ENCODE measurements at places on chromosomes 6 and 20. TPM values are rescaled to one million over a fixed set of nuclear protein-coding genes. Genes with fewer than 3 reads are reported as not detected.
A peak's percentile ranks its signal among the peaks of the same experiment; 100 is the strongest.

DNA sequence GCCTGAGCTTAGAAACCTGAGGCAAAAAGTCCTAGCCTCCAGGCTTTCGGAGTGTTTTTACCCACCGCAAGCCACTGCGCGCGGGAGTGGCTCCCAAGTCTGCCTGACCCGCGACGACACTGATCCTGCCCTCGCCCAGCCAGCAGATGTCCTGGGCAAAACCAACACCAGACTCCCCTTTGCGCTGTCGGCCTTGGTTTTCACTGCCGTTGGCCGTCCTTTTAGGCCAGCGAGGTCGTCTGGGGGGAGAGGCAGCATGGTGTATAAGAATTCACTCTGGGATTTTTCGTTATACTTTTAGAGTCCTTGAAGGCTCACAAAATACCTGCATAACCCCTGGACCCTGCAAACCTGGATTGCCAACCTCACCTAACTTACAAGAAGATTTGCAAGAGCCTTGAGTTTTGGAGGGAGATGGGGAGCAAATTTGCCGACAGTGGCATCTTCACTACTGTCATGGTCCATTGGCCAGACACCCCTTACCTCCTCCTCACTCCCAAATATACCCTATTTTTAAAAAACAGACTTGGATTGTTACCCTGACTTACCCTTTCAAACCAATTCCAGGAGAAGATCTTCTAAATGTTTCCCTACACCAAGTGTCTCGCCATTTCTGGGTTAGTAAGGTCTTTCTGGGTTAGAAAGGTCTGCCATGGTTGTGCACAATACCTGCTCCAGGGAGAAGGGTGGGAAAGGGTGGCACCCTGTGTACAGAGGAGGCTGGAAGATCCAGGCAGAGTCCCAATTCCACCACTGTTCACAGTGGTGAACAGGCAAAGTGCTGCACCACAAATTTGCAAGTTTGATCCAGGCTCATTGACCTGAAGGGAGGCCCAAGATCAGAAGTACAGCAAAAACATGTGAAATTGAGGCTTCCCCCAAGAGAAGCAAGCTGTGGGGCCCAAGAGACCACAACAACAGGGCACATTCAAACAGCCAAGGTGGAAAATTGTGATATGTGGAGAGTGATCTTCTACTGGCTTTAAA is 4.4 kb downstream of the FOXA2 start:
- no peaks in the 10 kb centered on the region for H3K36me3 ChIP-seq
- DNase-seq = no peak
- H3K27ac ChIP-seq = no peak overlapping the region
- H3K27me3 ChIP-seq = peaks cover 24% of the 10 kb centered on the region
- no peak overlapping the region for H3K4me3 ChIP-seq

DNA sequence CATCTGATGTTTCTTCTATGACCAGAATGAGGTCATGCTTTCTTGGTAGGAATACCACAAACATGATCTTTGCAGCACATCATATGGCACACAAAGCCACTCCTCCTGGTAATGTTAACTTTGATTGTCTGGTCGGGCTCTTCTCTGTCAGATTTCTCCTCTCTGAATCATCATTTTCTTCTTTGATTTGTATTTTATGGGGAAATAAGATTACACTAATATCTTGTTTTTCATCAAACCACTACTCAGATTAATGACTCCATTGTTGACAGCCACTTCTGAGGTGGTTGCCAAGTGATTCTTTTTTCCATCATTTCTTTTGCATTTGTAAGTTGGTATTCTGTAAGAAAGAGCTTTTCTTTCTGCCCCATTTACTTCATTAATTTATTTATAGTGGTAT is 29.5 kb downstream of the TRMT11 start:
- H3K4me3 ChIP-seq = no peak overlapping the region
- peaks cover 34% of the 10 kb centered on the region for H3K36me3 ChIP-seq
- no peak for DNase-seq
- no peaks in the 10 kb centered on the region for H3K27me3 ChIP-seq
- no peak overlapping the region for H3K27ac ChIP-seq

- DNase-seq = peak; percentile 50
- peak overlapping the region; percentile 70 for H3K27ac ChIP-seq
- no peaks in the 10 kb centered on the region for H3K36me3 ChIP-seq
- H3K4me1 ChIP-seq = peaks cover 28% of the 10 kb centered on the region
- H3K4me3 ChIP-seq = no peak overlapping the region
- no peaks in the 10 kb centered on the region for H3K27me3 ChIP-seq
These were observed 74.1 kb upstream of the NAA20 start for GRCh38 chr20:19943061-19943521.

DNA sequence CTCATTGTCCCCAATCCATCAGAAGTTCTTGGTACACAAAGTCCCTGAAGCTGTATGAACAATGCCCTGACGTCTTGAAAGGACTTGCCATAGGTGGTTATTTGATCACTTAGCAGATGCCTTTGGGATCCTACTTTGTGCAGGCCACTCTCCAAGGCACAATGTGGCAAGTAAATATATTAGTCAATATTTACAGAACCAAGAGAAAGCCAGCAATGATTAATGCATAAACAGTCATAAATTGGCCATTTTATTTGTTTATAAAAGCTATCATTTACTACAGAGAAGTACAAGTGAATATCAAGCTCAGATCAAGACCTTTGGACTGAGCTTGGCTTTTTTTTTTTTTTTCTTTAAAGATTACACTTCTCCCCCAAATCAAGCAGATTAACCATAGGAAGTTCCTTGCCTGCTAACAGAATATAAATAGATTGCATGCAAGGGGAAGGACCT is 161.8 kb downstream of the MTHFD1L start:
- peaks cover 27% of the 10 kb centered on the region for H3K4me1 ChIP-seq
- no peak overlapping the region for H3K4me3 ChIP-seq
- H3K27me3 ChIP-seq = no peaks in the 10 kb centered on the region
- H3K27ac ChIP-seq = no peak overlapping the region

DNA sequence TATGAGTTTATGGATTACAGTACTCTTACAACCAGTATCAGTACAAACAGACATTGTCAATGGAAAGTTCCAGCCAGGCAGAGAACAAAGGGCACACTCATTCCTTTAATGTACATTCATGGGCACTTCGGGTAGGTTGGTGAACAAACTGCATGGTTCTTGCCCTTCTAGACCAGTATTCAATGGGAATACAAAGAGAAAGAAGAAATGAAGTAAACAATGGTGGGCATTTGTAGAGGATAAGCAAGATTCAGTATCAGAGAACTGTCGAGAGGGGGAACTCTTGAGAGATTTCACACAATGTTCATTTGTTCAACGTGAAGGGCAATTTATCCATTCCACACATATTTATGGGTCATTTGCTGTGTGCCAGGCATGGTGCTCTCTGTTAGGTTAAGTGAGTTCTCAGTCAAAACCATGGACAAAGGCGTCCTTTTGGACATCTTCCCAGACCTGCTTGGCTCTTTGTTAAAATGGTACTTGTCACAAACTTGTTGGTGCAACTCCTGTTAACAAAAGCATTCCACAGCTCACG is 714.8 kb downstream of the DHX35 start:
- no peaks in the 10 kb centered on the region for H3K4me1 ChIP-seq
- DNase-seq = peak; percentile 6
- H3K4me3 ChIP-seq = no peak overlapping the region
- H3K36me3 ChIP-seq = no peaks in the 10 kb centered on the region

DNA sequence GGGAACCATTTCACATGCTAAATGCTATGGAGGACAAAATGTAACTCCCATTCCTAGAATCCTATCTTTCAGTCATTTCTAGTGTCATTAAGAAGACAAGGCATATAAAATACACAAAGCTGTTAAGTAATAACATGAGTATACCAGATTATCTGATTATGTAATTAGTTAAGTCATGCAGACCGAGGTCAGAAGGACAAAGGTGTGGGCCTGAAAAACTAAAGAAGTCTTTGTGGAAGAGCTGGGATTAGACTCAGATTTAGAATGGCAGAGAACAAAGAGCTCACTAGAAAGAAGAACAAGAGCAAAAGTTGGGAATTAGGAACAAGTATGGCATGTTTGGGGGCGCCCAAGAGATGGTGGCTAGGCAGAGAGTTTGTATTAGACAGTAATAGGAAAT is 37.0 kb downstream of the EFHC1 start:
- H3K36me3 ChIP-seq = no peaks in the 10 kb centered on the region
- no peaks in the 10 kb centered on the region for H3K4me1 ChIP-seq
- H3K27ac ChIP-seq = no peak overlapping the region
- DNase-seq = no peak

DNA sequence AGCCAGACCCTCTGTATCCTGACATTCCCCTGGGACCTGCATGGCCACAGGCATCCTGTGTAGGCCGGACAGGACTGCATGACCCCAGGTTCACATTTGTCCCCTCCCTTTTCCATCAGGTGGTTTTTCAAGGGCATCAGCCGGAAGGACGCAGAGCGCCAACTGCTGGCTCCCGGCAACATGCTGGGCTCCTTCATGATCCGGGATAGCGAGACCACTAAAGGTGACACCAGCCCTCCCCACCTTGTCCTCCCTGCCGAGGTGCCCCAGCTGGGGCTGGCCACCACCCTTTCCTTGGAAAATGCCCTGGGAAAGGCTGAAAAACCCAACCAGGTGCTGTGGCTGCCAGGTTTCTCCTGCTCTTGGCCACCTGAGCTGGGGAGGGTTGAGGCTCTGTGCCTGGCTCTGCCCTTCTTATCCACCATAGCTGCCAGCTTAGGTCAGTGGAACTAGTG is 27.6 kb downstream of the HCK start:
- no peak overlapping the region for H3K4me3 ChIP-seq
- DNase-seq = no peak
- H3K36me3 ChIP-seq = no peaks in the 10 kb centered on the region
- H3K27ac ChIP-seq = no peak overlapping the region
- no peaks in the 10 kb centered on the region for H3K27me3 ChIP-seq
- no peaks in the 10 kb centered on the region for H3K4me1 ChIP-seq

GRCh38 chr6:26075063-26075717 is 12.0 kb upstream of the HFE start:
- H3K27ac ChIP-seq = no peak overlapping the region
- DNase-seq = no peak
- H3K4me3 ChIP-seq = no peak overlapping the region
- no peaks in the 10 kb centered on the region for H3K4me1 ChIP-seq
- H3K27me3 ChIP-seq = no peaks in the 10 kb centered on the region
- no peaks in the 10 kb centered on the region for H3K36me3 ChIP-seq

- no peaks in the 10 kb centered on the region for H3K36me3 ChIP-seq
- no peak for DNase-seq
- no peaks in the 10 kb centered on the region for H3K27me3 ChIP-seq
- H3K27ac ChIP-seq = no peak overlapping the region
These were observed 94.8 kb downstream of the BTBD3 start for GRCh38 chr20:12012241-12013222.

- H3K27ac ChIP-seq = no peak overlapping the region
- no peaks in the 10 kb centered on the region for H3K4me1 ChIP-seq
- H3K36me3 ChIP-seq = no peaks in the 10 kb centered on the region
- H3K4me3 ChIP-seq = no peak overlapping the region
- H3K27me3 ChIP-seq = no peaks in the 10 kb centered on the region
These were observed 73.2 kb upstream of the BHLHE23 start for GRCh38 chr20:63079971-63080370.

DNA sequence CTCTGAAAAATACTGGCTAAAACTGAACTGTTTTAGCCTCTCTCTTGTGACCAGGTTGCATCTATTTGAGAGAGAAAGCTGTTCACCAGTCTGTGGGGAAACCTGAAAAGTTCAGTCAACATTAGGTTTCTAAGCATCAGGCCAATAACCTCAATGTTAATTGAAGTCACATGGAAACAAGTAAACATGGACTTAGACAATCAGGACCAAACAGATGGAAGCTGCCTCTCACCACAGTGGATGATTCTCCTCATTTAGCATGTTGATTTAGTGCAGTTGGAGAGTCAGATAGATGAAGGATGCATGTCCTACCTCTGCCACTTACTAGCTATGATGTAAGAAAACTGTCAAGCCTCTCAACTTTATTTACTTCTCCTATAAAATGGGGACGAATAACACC is 18.2 kb downstream of the SCGN start:
- no peak overlapping the region for H3K4me3 ChIP-seq
- H3K36me3 ChIP-seq = no peaks in the 10 kb centered on the region
- no peak overlapping the region for H3K27ac ChIP-seq

- H3K27me3 ChIP-seq = no peaks in the 10 kb centered on the region
- DNase-seq = no peak
- H3K27ac ChIP-seq = no peak overlapping the region
- peaks cover 53% of the 10 kb centered on the region for H3K36me3 ChIP-seq
- peaks cover 13% of the 10 kb centered on the region for H3K4me1 ChIP-seq
These were observed 65.9 kb downstream of the SSR1 start for GRCh38 chr6:7247179-7247456.

DNA sequence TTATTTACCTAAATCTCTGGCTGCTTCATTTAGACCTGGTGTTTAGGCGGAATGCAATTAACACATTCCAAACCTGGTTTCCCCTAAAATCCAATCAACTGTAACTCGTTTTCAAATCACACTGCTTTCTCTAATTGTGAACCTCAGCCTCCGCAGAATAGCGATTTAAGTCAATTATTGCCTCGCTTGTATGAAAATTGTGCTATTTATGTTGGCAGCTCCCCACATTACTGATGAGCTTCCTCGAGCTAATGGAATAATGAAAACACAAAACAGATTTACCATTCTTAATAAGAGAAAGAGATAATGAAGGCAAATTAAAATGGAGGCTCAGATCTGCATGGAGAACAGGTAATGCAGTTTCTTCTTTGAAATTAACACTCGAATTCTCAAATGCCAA is 67.9 kb downstream of the SLC2A10 start:
- H3K4me3 ChIP-seq = no peak overlapping the region
- no peak for DNase-seq
- H3K4me1 ChIP-seq = no peaks in the 10 kb centered on the region
- H3K36me3 ChIP-seq = no peaks in the 10 kb centered on the region
- H3K27ac ChIP-seq = no peak overlapping the region

DNA sequence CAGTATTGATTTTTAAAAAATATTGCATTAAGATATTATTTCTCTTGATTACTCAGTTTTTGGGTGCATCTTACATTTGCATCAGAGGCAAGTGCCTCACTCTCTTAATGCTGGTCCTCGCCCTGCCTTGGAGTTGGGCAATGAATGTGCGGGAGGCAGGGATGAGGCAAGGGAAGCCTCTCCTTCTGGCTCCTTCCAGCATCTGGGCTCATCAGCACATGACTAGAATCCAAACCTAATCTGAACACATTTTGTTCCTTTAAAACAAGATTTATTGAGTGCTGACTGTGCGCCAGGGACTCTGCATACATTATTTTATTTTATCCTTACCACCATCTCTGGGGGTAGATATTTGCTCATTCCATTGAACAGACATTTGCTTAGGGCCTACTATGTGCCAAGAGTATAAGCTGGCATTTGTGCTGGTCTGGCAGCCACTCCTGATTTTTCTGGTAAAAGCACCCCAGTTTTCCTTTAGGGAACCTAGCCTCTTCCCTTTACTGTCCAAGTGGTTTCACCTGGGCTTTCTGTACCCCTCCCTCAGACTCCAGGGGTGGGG is 71.9 kb upstream of the ZNFX1 start:
- H3K27me3 ChIP-seq = no peaks in the 10 kb centered on the region
- no peaks in the 10 kb centered on the region for H3K36me3 ChIP-seq
- H3K4me3 ChIP-seq = no peak overlapping the region
- no peaks in the 10 kb centered on the region for H3K4me1 ChIP-seq

Gene GSTA2
- total RNA-seq = not detected

Gene MYLK4
- 1.8 TPM for total RNA-seq

Gene FITM2
- total RNA-seq = 14.1 TPM

Gene CDC5L
- total RNA-seq = 24.7 TPM

Gene COL11A2
- total RNA-seq = 0.68 TPM

Gene PLEKHG1
- total RNA-seq = 19.9 TPM

Data from thyroid gland (tissue), 4 donors.